ENCODE measurements at places on chromosomes 1 and 21.

DNA sequence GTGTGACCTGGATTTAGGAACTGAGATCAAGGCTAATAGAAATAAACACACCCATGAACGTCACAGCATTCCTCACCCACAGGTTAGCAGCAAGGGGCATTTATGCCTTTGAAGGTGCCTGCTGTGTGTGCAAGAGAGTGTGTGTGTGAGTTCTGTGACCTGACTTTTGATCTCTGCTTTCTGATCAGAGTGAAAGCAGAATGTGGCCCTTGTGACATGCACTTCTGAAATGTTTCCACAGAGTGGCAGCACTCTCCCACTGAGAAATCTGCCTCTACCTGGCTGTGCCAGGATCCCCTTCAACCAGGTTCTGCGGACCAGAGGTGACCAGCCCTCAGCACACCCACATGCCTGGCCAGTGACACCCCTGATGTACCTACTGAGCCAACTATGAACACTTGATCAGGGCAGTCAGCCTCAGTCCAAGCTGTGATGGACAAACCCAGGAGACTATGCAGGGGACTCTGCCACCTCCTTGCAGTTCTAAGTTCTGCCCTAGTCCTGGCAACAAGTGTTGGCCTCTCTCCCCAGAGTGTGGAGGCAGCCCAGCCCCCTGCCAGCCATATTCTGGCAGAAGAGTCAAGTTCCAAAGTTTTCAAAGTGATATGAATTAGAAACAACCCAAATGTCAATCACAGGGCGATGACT is 41.0 kb downstream of the RXRG start:
- DNase-seq = no peak

GRCh38 chr1:209379280-209379679 is 204.2 kb upstream of the CAMK1G start:
- no peak for DNase-seq

GRCh38 chr1:179996099-179996498 is 41.5 kb downstream of the CEP350 start:
- DNase-seq = no peak

GRCh38 chr1:230836793-230837192 is 31.5 kb downstream of the C1orf198 start:
- DNase-seq = no peak

DNA sequence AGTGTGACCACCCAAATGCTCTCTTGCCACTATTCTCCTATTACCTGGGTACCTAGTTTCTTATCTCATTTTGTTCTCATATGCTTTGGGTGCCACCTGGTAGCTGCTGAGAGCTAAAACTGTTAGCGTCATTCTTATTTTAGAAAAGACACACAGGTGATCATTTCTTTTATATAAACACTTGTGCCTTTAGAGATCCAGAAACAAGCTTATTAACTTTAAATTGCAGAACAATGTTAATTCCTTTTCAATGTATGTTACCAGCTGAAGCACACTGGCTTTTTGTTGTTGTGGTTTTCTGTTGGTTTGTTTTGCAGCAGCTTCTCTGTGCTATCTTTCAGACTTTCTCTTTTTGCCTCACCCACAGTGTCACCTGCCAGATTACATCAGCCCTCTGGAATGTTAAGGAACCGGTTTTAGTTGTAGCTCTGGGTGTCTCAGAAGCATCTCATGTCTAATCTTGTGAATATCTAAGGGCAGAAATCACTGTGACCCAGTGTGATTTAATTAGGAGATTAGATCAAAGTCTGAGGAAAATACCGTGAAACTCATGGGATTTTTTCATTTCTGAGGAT is 43.4 kb upstream of the SLC19A2 start:
- DNase-seq = no peak

DNA sequence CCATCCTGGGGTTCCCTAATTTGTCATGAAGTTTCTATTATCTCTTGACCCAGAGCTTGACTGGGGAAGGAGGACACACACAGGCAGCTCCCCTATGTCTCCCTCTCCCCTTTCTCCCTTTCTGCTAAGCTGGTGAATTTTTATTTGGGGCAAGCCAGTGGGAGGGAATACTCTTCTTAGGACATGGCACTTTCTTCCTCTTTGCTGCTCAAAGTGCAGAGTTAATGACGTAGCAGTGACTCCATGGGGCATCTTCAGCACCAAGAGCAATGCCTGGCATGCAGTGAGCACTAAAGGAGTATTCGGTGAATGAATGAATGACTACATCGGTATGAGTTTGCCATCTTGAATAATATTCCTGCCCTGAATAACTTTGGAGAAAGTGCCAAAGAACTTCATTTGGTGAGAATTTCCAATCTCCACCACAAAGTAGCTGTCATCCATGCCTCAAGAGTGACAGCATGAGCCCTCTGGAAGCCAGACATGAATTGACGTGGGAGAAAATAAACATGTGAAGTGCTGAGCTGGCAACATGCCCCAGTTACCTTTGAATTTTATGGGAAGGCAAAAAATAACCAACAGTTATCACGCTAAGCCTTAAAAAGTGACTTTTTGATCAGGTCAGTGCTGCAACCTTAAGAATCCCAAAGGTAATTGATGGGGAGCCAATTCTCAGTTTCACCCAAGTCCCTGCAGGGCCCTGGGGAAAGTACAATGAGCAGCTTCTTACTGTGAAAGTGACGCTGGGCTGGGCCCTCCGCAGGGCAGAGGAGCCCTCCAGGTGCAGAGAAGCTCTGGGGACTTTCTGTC is 22.1 kb upstream of the ATF3 start:
- DNase-seq = no peak

GRCh38 chr1:218728898-218729565 is 383.9 kb downstream of the TGFB2 start:
- no peak for DNase-seq

- peak; percentile 40 for DNase-seq
Observed at GRCh38 chr1:212566522-212567479, 41.8 kb upstream of the ATF3 start.

DNA sequence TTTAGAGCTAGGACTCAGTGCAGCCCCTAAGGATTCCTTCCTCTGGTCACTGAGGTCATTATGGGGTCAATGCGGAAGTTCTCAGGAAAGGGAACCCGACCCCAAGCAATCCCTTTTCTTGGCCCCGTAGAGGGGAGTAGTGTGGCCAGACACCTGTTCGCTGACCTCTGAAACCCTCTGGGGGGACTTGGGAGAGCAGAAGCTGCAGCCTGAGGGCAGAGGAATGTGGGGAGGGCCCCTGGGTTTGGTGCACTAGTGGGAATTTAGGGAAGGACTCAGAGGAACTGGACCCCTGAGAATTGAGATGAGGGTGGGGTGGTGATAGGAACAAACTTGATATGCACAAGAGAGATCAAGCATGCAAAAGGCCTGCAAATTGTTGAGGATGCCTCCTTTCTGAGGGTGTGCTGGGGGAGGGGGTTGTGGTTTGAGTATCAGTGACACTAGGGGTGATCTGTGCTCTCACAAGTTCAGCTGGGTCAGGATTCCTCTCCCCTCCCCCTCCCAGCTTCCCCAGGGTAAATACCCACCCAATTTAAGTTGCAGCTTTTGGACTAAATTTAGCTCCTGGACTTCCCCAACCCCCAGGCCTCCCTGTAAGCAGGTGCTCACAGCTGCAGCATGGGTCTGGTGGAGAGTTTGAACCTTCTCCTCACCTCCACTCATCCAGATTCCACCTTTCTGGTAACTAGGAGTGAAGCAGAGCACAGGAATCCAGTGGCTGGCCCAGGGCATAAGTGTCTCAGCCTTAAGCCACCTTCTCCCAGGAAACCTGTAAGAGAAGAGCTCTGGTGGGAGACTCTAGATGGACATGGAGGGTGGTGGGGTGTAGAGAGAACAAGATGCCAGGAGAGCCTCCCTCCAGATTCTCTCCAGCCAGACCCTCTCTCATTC is 13.5 kb downstream of the ADAMTSL4 start:
- peak; percentile 20 for DNase-seq

- DNase-seq = no peak
Observed at GRCh38 chr1:53733975-53734649, 4.9 kb downstream of the GLIS1 start.

- no peak for DNase-seq
Observed at GRCh38 chr1:27438621-27439061, 46.2 kb downstream of the GPR3 start.

DNA sequence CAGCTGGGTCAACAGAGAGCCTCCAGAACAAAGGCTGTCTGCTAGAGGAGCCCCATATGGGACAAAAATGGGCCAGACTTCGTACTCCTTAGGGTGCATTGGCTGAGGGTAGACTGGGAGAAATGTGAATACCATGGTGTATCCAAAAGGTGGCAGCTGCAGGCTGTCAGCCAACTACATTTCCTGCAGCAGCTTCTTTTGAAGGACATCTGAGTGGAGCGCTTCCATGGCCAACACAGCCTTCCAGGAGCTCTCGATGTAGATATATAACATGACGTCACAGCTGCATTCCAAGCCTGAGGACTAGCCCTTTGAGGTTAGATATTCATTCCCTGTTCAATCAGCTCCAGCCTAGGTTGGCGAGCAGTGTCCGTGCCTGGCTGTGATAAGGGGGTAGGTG is 107.7 kb downstream of the MAB21L3 start:
- DNase-seq = no peak
